Foreskin keratinocyte (primary cell): ENCODE measurements at places on chromosomes 7 and 10. TPM values are rescaled to one million over a fixed set of nuclear protein-coding genes. Genes with fewer than 3 reads are reported as not detected.

Gene LIPM
- total RNA-seq, result 0.11 TPM in 1 of 2 replicates, not detected in the other

- DNase-seq, result no peak
Observed at GRCh38 chr7:42144604-42145003, 92.4 kb downstream of the GLI3 start.

DNA sequence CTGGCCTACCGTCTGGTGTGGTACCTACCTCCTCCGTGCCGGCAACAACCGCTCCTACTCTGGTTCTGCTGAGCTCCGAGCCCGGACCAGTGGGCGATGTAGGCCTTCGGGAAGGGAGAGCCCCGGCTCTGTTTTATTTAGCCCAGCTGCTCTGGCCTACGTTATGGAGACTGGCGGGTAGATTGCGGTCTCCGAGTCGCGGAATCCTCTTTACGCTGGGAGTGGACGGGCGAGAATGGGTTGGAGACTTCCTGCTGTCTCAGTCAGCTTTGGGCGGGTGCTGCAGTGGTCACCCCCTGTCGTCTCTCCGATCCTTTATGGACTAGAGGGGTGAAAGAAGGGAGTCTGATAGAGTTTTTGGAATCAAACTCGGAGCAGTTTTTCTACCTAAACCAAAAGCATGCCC lies 406 bp downstream of the CBLL1 start:
- DNase-seq, result no peak

DNA sequence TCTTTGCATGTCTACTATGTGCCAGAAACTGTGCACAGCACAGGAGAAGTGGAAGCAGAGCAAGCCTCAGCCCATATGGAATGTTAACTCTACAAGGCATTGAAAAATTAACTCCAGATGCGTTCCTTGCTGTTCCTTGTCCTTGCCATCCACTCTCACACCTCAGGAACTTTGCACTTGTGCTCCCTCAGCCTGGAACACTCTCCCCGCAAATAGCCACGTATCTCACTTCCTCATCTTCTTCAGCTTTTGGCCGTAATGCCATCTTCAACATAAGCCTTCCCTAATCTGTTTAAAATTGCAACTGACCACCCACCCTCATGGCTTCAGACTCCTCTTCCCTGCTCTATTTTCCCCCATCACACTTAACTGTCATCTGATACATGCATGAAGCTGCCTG lies 83.2 kb upstream of the CAPZA2 start:
- no peak for DNase-seq

DNA sequence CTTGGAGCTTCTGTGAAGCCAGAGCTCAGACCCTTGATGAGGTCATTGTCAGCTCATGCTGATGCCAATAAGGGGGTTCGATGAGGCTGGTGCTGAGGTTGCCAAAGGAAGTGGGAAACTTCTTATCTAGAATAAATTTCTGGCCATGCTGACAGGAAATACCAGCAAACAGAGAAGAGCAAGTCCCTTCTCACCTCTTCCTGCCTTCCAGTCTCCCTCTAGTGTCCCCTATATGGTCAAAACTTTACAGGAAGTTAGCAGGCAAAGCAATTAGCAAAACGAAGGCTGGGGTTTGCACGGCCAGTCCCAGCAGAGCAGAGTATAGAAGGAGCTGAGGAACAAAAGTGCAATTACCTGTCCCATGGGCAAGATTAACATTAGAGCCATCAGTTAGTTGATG lies 15.1 kb upstream of the NEUROG3 start:
- no peak for DNase-seq
